AG09319 (cell line): ENCODE measurements at places on chromosomes 12 and 14.

GRCh38 chr12:128745772-128746689 is 77.7 kb downstream of the SLC15A4 start:
- no peak for DNase-seq

- DNase-seq, result no peak
These were observed 637 bp downstream of the ACVRL1 start for GRCh38 chr12:51907856-51908425.

GRCh38 chr14:21298358-21298757 is 18.5 kb downstream of the RPGRIP1 start:
- no peak for DNase-seq

DNA sequence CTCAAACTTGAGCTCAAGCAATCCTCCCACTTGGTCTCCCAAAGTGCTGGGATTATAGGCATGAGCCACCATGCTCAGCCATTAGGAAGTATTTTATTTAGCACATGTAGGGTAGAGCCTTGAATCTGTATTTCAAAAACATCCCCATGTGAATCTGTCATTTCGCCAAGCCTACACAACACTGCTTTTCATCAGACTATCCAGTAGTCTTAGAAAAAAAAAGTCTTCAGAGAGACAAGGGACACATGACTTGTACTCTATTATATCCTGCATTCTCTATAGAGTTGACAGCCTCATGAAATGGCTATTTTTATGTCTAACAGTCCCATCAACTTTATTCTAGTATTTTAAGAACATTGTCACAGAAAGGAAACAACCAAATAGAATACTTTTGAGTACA is 35.4 kb downstream of the TM7SF3 start:
- DNase-seq, result no peak
